ENCODE measurements at places on chromosomes 5 and 9.

GRCh38 chr5:15483351-15484097 is 16.5 kb upstream of the FBXL7 start:
- DNase-seq, result no peak

DNA sequence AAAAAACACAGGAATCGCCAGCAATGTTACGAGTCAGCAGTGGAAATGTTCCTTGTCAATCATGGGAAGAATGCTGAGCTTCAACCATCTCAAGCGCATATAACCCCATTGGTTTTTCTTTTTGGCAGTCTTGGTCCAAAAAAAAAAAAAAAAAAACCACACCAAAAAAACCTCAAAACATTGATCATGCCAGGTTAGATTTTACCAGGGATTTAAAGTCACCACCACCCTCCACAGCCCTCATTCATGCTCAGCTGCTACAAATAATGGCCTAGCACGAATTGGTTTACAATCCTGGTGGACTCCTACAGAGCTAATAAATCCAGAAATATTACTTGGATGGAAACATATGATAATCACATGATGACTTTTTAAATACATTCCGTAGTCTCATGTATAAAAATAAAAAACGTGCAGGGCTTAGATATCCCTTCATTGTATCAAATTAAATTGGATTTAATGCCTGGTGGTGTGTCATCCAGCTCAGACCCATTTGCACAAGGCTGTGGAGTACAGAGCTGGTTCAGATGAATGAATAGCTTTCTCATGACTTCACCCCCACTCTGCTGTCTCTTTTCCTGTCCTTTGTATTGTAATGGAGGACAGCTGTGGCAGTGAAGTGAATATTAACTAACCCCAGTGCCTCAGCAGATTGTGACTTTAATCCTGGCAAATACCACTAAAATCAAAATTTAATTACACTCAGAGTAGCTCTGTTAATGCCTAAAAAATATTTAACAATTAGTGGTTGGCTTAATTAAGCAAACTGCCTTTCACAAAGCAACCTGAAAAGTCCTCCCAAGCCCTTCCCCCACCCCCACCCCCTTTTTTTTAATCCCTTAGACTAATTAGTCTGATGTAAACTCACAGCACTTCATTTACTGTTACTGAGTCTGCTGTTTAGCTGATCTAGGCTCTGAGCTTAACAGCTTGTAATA is 626.5 kb upstream of the ZNF608 start:
- no peak for DNase-seq

DNA sequence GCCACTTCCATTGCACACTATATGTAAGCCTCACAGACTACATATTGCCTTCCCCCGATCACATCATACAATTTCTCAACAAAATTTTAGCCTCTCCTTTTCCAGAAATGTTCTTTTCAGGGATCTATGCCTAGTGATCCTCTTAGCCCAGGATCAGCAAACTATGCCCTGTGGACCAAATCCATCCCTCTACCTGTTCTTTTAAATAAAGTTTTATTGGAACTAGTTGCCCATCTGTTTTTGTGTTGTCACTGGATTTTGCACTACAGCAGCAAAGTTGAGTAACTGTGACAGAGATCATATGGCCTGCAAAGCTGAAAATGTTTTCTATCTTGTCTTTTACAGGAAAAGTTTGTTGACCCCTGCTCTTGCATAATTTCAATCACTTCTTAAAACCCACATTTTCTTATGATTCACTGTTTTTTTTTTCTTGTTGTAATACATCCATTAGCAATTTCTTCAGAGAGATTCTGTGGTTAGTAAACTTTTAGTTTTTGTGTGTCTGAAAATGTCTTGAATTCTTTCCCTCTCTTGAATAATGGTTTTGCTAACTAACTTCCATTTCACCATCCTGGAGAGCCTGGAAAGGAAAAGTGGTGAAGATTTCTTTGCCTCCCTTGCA is 7.1 kb downstream of the TXNDC8 start:
- no peak for DNase-seq

- DNase-seq, result no peak
These were observed 47.2 kb downstream of the CMYA5 start for GRCh38 chr5:79736528-79737514.

DNA sequence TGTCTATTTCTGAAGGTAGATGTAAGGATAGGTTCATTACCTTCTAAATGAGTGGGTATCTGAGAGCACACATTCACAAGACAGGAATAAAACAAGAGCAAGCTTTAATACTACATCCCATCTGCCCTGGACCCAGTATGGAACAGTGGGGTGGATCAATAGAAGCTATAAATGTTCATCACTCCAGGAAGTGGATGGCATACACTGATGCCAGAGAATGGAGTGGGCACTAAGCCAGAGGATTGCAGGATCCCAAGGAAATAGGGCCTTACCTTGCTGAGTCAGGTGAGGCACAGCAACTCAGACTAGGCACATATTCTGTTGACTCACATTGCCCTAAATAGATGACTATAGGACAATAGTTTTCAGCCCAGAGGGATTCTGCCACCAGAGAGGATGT is 21.3 kb upstream of the COX7C start:
- no peak for DNase-seq

GRCh38 chr5:38483805-38484398 is 72.5 kb downstream of the LIFR start:
- no peak for DNase-seq

DNA sequence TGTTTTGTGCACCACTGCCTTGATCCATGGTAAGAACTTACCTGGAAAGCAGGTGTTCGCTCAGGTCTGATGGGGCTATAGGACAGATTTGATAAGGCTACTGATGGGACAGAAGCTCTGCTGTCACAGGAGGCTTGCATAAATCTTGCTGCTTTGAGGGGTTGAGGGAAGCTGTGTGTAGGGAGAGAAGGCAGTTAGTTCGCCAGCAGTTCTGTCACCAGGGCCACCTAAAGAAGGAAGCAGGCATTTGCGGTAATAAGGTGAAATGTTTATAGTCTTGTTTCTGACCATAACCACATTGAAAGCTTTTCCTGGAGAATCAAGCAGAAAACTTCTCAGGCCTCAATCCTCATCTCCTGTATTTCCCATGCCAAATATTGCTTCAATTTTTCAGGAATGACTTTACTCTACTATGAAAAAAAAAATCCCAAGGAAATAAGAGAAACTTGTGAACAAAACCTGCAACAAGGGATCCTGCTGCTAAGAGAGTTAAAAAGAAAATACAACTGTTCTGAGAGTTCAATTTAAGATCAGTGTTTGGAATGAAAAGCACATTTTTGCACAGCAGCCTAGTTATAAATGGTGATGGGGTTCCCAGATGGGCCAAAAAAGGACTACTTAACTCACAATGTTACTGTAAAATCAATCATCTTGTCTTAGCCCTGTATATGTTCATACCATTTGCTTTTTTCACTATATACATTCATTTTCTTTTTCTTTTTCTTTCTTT is 122.0 kb upstream of the RANBP3L start:
- DNase-seq, result no peak

GRCh38 chr5:142544946-142545649 is 140.8 kb downstream of the FGF1 start:
- DNase-seq, result no peak

GRCh38 chr5:127396490-127397155 is 106.0 kb downstream of the MEGF10 start:
- no peak for DNase-seq

DNA sequence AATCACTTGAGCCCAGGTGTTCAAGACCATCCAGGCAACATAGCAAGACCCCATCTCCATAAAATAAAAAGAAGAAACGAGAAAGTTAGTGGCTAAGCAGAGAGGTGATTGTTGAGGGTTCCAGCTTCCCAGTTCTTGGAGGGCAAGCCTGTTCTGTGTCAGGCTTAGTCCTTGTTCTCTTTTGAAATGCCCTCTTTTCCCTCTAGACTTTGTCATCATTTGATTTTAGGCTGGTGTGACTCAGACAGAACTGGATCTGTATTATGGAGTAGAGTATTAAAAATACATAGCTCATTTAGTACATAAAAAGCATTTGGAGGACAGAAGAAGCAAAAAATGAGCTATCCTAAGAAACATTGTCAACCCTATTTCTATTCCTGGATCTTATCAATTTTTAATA is 159.4 kb downstream of the CD180 start:
- no peak for DNase-seq

DNA sequence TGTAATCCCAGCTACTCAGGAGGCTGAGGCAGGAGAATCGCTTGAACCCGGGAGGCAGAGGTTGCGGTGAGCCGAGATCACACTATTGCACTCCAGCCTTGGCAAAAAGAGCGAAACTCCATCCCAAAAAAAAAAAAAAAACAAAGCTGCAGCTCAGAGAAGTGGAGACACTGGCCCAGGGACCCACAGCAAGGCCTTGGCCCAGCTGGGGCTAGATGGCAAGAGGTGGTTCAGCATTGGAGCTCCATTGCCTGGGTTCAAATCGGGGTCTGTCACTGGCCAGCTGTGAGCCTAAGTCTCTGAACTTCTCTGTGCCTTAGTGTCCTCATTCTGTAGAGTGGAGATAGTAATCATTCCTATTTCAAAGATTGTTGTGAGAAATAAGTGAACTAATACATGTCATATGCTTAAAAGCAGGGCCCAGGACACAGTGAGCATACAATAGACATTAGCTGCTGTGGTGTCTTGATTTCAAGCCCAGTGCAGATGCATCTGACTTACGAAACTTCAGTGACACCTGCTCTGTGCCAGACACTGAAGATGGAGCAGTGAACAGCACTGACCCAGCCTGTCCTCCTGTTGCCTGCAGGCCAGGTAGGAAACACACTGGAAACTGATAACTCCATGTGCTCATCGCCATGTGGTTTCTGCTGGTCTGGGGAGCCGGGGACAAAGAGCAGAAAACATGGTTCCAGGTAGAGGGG is 127.7 kb downstream of the C9orf50 start:
- no peak for DNase-seq

GRCh38 chr9:91174772-91175171 is 186.9 kb downstream of the AUH start:
- DNase-seq, result no peak

- DNase-seq, result no peak
These were observed 55.6 kb upstream of the UBAC1 start for GRCh38 chr9:136016572-136017288.

DNA sequence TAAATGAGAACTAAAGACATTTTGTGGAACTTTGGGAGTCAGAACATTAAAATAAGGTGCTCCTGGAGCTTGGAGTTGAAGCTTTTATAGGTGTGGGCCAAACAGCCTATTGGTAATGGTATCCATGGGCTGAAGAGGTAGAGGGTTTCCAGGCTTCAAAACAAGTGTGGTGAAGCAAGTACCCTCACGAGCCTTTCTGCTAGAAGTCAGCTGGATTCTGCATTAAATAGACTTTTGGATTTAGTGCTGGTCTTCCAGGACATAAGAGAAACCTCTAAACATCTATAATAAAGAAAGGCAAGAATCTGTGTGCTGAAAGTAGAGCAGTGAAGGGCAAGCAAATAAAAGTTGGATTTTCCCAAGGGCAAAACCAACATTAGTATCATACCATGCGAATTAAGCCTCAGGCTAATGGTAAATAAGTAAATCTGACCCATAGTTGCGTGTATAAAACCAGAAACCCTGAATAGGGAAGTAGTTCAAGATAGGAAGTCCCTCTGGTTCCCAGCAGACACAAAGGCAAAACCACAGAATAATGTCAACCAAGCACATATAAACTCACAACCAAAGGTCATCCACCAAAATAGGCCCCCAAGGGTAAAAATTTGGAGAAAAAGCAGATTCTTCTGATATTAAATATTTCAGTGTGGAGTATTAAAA is 306.3 kb downstream of the TLE4 start:
- DNase-seq, result no peak

- no peak for DNase-seq
These were observed 1.5 kb downstream of the NEK6 start for GRCh38 chr9:124259158-124259808.

- no peak for DNase-seq
These were observed 64.3 kb upstream of the C6 start for GRCh38 chr5:41277476-41278245.

- no peak for DNase-seq
These were observed 134.8 kb upstream of the PPP1R2B start for GRCh38 chr5:156715287-156715686.

GRCh38 chr5:173191561-173191960 is 43.4 kb downstream of the NKX2-5 start:
- DNase-seq, result no peak

GRCh38 chr9:84296146-84296843 is 44.3 kb downstream of the SLC28A3 start:
- DNase-seq, result peak; percentile 60

GRCh38 chr9:134301387-134302129 is 24.7 kb upstream of the RXRA start:
- peak; percentile 66 for DNase-seq

DNA sequence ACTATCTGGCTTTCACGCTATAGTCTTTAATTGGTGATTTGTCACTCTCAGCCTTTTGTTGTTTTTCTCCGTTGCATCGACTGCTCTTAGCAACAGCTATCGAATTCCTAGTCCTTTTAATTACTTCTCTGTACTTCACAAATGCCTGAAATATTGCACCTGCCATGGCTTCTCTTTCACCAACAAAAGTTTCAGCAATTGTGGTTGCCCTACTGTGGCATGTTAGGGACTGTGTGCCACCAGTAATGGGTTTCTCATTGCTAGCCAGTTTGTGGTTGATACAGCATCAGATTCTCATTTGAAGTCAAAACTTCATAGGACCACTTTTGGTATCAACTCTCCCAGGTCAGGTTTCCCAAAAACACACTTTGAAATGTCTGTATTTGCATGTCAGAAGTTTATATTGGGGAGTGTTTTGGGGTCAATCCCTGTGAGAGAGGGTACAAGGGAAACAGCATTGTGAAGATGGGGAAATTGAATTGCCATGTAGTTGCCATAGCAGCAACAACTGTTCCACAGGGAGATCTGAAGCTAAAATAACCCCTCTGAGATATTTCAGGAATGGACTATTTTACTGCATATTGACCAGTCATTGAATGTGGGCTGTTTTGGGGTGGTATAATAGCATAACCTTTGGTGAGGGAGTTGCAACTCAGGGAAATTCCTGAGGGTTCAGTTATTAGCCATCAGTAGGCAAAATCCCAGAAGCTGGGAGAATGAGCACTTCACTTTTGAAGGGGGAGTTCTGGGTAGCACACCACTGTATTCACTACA is 99.2 kb downstream of the WDR70 start:
- no peak for DNase-seq

- DNase-seq, result no peak
These were observed 161.6 kb upstream of the CD180 start for GRCh38 chr5:67358186-67358585.

- no peak for DNase-seq
These were observed 523 bp downstream of the EPB41L4B start for GRCh38 chr9:109320331-109320741.

DNA sequence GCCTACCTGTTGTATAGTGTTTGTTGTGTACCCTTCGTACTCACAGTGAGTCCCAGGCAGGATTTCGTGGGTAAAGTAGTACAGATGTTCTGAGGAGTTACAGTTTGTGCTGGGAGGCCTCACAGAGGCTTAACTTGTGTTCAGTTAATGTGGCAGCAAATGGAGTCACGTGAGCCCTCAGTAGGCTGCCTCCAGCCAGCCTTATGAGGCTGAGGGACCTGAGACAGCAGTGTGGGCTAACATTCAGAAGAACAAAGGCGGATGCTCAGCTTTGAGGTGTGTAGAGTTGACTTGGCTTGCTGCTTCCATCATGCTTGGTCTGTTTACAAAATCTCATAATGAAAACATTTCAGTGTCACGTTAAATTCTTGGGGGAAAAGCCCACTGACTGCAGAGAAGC is 118.1 kb downstream of the TRIO start:
- no peak for DNase-seq

Data from stimulated activated naive CD4-positive, alpha-beta T cell treated with Interleukin-2 at 50 U/mL for 16 hours (primary cell).